ENCODE measurements at places on chromosomes 16 and 17. TPM values are rescaled to one million over a fixed set of nuclear protein-coding genes. Genes with fewer than 3 reads are reported as not detected.

The TK1 gene
- 17.8 TPM for polyA plus RNA-seq

The CDRT15L2 gene
- not detected for polyA plus RNA-seq

The STX1B gene
- 1.9 TPM for polyA plus RNA-seq

The KCNH4 gene
- polyA plus RNA-seq: not detected

The GSE1 gene
- polyA plus RNA-seq: 52.6 TPM

The PRR29 gene
- 2.3 TPM for polyA plus RNA-seq

The JUP gene
- 31.0 TPM for polyA plus RNA-seq

The COPZ2 gene
- 42.6 TPM for polyA plus RNA-seq

The C16orf46 gene
- polyA plus RNA-seq: 0.19 TPM

The IL34 gene
- 5.0 TPM for polyA plus RNA-seq

The PLA2G10 gene
- polyA plus RNA-seq: 0.47 TPM

The SMIM5 gene
- polyA plus RNA-seq: 9.2 TPM

The ABCC12 gene
- polyA plus RNA-seq: 0.33 TPM

The PLLP gene
- polyA plus RNA-seq: 1.1 TPM

The KRT25 gene
- not detected for polyA plus RNA-seq

The C17orf50 gene
- not detected for polyA plus RNA-seq

The KRT27 gene
- not detected for polyA plus RNA-seq

The ABR gene
- 29.8 TPM for polyA plus RNA-seq

The CACNG3 gene
- not detected for polyA plus RNA-seq

The KRTAP16-1 gene
- polyA plus RNA-seq: not detected

Data from forelimb muscle (tissue), 1 donor.